ENCODE measurements at places on chromosomes 7 and 10.

- DNase-seq = no peak
These were observed 52.6 kb downstream of the SRI start for GRCh38 chr7:88167223-88167622.

DNA sequence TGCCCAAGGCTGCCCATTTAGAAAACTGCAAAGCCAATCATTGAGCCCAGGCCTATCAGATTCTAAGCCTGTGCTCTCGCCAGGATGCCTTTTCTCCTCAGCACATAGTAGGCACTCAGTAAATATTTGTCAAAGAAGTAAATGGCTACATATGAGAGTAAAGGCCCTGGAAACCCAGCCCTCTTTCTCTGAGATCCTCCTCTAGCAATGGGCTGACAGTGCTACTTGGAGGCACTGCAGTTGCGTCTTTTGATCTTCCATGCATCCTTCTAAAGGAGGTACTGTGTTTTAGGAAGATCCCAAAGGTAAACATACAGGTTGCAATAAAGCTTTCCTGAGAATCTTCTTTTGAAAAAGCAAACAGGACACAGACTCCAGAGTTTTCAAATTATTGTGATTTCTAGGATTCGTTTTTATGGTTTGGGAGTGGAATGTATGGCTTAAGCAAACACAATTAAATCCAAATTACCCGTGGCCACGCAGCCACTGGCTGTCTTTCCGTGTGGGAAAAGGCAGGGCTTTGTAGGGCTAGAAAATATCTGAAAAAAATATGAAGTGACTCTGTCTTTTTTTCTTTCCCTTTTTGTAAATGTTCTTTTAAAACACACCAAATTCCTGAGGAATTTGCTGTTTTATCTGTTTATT lies 151.3 kb upstream of the BMPER start:
- DNase-seq = no peak

- DNase-seq = no peak
These were observed 73.2 kb downstream of the CALD1 start for GRCh38 chr7:134852625-134853024.

DNA sequence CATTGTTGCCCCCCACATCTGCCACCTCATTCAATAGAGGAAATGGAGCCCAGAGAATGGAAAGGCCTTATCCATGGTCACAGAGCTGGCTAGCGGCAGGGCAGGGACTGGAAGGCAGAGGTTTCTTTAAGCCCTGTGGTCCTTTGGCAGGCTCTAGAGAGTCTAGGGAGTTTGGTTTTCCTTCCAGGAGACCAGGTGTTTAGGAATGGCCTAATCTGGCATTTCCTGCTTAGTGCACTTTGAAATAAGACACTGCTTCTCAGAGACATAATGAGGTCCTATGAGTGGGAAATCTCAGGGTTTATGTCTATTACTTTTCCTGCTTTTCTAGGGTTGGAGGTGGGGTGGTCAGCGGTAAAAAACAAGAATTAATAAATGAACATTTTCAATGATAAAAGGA lies 6.1 kb downstream of the MARVELD1 start:
- DNase-seq = no peak

- no peak for DNase-seq
These were observed 112.0 kb upstream of the FGFR2 start for GRCh38 chr10:121710207-121710606.

DNA sequence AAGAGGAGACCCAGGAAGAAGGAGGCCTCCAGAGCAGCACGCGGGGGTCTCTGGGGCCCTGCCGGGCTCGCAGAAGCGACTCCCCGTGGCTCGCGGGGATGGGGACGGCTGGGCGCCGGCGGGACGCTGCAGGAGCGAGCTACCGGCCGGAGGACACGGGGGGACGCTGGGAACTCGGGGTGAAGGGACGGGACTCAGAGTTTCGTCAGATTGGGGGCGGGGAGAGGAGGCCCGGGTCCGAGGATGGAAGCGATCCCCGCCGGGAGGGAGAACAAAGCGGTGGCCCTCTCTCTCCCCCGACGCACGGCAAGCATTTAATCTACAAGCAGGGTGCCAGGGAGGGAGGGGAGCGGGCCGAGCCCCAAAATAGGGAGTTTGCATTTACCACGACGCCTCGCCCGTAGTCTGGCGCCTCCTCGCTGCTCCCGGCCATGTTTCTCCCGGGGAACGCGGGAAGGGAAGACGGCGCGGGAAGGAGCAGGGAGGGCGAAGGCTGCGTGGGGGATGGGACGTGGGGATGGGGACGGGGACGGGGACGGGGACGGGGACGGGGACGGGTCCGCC lies at the start of gene PRTFDC1:
Gene PRTFDC1 (minus strand): TSS at position 464 of the 564 bp plus-strand sequence. CDS start 31 bp downstream, at position 433.
- DNase-seq = no peak

DNA sequence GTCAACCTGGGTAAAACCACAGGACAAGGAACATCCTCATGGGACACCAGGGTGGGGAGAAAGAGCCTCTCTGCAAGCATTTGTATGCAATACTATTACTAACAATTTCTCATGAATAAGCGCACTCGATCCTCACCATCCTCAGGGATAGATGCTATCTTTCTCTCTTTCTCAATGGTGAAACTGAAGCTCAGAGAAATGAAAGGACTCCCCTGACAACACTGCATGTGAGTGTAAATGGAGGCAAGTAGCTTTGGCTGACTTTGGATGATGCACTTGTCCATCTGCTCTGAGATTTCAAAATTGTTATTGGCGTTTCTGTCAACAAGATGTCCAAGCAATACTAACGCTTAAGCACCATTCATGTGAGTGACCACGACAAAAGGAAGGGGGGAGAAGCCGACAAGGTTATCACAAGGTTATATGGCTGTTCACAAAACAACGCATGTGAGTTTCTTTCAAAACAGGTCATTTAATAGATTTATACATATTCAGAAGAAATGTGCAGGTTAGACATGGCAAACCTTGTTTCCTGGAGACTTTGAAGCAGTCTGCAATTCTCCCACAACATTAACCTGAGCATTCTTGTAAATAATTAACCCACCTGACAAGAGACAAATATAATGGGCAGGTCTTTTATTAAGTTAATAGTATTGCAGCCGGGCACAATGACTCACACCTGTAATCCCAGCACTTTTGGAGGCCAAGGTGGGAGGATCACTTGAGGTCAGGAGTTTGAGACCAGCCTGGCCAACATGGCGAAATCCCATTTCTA lies 54.0 kb downstream of the IFIT5 start:
- DNase-seq = no peak

DNA sequence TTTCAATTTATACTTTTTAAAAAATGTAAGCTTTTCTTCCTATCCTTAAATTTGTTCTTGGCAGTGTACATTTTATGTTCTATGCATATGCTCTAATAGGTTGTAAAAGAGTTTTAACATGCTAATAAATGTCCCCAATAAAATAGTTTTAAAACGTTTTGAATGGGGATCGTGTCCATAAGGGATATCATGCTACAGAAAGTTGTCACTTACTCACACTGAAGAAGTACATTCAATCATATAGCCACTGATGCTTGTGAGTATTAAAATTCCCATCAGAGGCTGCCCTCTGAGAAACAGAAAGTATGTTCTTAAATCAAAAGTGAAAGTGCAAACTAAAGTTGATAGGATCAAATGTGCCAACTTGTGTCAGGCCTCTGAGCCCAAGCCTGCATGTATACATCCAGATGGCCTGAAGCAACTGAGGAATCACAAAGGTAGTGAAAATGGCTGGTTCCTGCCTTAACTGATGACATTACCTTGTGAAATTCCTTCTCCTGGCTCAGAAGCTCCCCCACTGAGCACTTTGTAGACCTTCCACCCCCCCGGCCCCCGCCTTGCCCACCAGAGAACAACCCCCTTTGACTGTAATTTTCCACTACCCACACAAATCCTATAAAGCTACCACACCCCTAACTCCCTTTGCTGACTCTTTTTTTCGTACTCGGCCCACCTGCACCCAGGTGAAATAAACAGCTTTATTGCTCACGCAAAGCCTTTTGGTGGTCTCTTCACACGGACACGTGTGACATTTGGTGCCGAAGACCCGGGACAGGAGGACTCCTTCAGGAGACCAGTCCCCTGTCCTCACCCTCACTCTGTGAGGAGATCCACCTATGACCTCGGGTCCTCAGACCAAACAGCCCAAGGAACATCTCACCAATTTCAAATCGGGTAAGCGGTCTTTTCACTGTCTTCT lies 877 bp upstream of the NOD1 start:
- no peak for DNase-seq

DNA sequence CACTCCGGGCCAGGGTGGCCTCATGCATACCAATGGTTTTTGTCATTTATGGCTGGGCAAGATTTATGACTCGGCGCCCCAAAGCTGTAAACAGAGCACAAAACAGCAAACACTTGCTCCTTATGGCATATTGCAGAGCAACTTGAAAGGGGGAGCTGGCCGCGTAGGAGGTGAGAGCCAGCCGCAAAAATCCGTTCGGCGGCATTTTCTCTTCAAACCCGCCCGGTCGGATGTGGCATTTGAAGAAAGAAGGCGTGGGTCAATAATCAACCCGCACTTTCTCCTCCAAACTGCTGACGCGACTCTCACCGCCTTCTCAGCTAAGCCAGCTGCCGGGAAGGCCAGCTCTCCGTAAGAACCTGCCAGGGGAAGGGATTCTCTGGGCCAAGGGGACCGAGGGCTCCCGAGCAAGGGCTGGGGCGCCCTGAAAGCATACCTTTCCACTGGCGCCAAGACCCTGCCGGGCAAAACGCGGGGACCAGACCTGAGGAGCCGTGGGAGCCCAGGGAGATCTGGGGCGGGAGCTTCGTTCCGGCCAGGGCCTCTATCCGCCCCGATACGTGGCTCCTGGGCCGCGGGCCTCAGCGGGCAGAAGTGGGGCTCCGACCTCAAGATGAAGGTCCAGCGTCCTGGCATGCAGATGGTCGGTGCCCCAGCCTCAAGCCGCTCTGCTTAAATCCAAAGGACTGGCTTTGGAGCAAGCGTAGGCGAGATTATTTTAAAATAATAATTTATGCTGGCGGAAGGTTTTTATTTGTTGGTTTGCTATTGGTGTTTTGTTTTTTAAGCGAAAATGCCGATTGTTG lies 12.9 kb upstream of the HOXA2 start:
- DNase-seq = no peak

DNA sequence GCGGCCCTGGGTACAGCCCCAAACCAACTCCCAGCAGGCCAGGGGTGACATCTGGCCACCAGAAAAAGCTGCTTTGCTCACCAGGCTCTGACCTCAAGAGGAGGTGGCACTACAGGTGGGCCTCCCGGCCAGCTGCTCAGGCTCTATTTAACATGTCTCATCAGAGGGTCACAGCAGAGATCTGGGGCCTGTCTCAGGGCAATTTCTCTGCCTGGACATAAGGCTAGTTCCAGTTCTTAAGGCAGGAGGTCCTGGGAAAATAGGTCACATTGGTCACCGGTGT lies 88.6 kb downstream of the GFRA1 start:
- no peak for DNase-seq

- DNase-seq = no peak
These were observed 64.6 kb downstream of the COA1 start for GRCh38 chr7:43664681-43665080.

- DNase-seq = no peak
These were observed 89.9 kb upstream of the STEAP1 start for GRCh38 chr7:90064370-90064769.

DNA sequence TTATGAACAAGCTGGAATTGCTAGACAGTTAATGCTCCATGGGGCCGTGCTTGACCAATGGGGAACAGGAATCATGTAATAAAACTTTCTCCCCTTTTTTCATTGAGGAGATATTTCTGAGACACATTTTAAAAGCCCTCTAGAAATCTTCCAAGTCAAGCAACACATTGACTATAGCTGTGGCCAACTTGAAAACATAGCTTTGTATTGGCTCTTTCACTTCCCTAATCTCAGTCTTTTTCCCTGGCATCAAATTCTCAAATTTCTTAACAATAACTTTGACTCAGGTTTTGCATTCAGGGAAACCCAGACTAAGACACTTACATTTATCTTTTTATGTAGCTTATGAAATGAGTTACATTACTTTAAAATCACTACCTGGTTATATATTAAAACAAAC lies 947.1 kb upstream of the MBL2 start:
- DNase-seq = no peak

DNA sequence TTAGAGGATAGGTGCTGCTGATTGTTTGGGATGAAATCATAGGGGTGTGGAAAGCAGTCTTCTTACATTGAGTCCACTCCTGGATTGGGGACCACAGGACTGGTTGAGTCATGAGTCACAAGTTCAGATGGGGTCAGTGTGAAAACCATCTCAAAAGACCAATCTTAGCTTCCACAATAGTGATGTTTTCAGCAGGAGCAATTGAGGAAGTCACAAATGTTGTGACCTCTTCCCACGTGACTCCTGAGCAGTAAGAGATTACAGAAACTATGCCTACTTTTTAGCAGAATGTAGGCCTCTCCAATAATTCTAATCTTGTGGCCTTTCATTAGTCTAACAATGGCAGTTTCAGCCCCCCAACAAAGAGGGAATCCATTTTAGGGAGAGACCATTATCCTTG lies 256.9 kb upstream of the CDC14C start:
- DNase-seq = no peak

DNA sequence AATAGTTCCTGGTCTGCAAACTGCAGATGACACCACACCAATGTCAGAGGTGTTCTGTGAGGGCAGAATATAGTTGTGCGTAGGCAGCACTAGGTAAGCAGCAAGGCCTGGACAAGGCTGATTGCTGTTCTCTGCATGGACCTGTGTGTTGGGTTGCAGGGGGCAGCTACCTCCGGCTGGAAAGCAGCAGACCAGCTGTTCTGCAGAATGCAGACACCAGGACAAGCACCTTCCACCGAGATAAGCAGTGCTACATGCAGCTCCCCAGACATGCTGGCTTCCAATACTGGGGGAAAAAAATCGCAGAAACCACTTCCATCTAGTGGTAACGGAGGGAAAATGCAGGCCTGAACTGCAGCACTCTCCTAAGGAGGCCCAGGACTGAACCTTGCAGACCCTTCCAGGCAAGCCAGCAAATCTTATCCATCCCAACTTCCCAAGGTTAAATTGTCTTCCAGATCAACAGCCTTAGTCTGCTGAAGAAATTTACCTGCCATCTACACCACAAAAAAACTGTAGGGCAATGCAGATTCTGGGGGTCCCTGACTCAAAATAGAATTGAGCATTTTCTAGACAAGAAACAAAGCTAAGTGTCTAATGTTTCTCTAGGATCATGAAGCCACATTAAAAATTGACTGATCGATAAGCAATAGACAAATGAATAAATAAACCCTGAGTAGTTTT lies 50.5 kb upstream of the COBL start:
- no peak for DNase-seq

DNA sequence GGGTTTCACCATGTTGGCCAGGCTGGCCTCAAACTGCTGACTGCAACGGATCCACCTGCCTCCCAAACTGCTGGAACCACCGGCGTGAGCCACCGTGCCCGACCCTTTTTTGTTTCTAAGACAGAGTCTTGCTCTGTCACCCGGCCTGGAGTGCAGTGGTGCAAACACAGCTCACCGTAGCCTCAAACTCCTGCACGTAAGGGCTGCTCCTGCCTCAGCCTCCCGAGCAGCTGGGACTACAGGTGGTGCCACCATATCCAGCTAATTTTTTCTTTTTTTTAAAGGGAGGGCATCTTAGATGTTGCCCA lies 36.4 kb downstream of the ADAP1 start:
- DNase-seq = no peak

Measured in BJ (cell line).